Activated gamma-delta T cell treated with Interleukin-2 at 50 U/mL for 16 hours (primary cell): ENCODE measurements at places on chromosomes 11 and 22.

DNA sequence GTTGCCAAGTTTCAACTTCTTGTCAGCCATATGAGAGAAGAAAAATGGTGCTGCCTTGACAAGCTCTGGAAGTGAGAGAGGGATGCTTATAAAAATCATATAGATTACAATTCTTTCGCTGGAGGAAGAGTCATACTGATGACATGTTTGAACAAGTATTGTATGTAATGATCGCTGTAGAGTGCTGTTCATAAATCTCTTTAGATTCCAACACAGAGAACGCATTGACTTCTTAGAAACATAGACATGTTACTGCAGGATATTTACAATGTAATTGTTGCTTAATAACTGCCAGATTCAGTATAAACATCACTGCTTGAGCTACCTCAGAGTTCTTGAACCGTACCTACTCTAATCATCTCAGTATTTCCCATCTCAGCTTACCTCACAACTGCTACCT is 571.6 kb downstream of the LUZP2 start:
- DNase-seq = no peak

DNA sequence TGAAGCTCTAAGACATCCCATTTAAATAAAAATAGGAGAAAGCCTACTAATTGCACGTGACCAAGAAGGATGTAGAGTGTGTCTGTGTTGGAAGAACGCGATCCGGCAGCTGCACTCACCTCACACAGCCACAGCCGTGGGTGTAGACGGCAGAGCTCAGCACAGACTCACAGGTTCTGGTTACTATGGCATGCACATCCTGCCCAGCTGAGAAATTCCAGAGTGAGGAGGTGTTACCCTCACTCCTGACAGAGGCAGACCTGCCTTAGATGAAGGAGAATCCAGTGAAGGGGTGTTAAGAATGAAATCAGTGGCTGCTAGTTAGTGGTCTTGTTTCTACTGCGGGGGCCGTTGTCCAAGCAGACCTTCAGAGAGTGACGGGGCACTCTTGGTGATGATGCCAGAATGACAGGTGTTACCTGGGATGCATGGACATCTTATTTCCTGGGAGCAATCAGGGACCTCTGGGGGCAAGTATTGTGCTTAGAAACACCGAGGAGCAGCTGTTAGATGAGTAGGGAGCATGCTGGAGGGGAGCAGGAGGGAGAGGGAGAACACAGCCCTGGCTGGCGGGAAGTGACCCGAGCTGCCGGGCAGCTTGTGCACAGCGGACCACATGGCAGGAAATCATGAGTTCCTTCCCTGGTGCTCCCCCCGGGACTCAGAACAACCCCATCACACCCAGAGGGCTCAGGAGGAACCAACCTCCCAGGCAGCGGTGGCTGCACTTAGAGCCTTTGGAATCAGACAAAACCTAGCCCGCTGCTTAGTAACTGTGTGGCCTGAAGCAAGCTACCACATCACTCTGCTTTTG is 12.3 kb downstream of the KCNJ5 start:
- DNase-seq = no peak

DNA sequence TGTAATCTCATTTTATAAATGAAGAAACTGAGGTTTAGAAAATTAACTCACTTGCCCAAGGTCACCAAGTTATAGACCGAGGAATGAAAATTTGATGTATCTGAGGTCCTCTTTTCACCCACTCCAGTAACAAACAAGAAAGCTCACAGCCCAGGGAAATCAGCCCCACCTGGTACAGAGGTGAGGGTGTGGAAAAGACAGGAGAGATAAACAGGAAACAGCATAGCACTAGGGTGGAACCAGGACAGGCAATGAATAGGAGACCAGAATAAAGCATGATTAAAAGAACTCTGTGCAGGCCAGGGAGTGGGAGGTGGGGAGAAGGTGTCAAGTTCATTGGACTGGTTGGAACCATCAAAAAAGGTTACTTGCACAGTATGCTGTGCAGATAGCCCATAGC is 46.2 kb upstream of the SMCO4 start:
- no peak for DNase-seq

DNA sequence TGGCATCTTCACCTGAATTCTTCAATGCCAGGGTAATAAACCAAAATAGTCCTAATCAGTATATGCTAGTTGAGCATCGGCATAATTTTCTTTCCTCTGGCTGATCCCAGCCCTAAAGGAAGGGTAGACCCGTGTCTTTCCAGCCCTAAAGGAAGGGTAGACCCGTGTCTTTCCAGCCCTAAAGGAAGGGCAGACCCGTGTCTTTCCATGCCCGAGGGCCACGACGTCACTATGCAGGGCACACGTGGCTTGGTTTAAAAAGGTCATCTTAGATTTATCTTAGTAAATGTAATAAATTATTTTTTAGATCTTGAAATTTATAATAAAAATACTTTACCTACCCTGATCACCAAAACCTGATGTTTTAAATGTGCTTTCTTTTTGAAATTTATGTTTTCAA is 45.5 kb downstream of the BID start:
- no peak for DNase-seq

- no peak for DNase-seq
These were observed 7.9 kb downstream of the RGL4 start for GRCh38 chr22:23698673-23699235.

DNA sequence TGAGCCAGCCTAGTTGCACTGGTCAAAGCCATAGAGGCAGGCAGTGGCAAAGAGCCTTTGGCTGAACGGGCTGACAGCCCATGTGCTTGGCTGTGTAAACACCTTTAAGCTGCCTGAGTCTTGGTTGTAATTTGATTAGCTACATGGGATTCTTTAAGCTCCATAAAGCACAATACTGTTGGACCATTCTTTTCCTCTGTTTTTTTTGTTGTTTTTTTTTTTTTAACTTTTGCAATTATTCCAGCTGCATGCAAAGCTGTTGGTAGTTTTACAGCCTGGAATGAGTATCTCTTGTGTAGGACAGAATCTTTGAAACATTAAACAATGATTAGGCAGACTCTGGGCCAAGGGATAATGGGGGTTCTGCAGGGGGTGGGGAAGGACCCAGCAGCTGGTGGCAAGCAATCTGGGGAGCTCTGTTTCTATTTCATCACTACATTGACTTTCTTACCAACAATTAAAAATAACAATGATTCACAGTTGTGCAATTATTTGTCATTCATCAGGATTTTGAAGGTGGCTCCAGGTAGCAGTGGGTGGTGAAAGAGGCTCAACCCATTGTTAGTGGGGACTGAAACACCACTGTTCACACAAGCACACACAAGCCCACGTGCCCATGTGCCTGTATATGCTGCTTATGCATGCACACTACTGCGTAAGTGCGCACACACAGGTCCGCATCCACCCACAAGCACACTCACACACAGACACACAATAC is 69.5 kb upstream of the CSNK2A3 start:
- no peak for DNase-seq

DNA sequence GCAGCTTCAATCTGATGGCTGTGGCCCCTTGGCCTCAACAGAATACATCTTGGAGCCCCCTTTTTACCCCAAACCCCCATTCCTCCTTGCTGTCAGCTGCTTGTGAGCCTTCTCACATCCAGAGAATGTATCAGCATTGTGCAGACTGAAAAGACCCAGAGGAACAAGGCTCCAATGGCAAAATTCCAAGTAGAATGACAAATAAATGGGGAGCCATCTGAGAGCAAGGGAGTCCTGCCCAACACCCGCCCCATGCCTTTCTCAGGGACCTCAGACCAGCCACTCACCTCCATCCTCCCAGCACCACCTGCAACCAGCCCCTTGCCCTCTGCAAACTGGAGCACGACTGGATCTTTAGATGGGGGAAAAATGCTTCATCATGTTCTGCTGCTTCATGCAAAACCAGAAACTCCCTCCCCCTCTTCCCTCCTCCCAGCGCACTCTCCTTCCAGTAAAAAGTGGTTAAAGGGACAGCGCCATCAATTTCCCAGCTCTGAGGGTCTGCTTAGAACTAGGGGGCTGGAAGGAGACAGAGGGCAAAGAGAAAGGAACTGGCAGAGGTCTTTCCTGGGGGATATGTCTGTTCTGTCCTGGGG is 2.2 kb upstream of the NEFH start:
- DNase-seq = no peak

DNA sequence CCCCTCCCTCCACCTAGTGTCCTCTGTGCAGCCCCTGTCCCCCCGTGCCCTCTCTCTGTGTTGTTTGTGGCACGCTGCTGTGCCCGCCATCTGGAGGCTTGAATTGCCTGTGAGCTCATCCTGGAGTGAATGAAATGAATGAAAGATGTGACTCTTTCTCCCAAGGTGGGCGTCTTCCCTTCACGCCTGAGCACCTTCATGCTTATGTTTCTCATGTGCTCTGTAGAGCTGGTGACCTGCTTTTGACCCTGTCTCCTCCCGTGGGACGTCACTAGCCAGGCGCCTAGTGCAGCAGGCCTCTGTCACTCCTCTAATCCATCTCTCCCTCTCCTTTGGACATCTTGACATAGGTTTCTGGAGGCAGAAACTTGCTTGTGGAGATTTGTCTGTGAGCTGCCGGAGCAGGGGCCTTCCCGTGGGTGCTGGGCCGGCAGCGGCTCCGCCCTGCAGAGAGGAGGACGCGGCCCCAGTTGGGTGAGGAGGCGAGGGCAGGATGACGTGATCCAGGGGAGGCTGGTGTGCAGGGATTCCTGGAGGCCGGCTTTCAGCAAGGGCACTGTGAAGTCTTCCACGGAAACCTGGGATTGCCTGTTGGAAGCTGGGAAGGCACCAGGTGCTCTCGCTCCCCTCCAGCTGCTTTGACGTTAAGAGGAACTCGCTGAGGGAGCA is 40.6 kb downstream of the MUC6 start:
- DNase-seq = no peak

GRCh38 chr11:61912530-61912898 is 4.9 kb downstream of the RAB3IL1 start:
- DNase-seq = no peak

DNA sequence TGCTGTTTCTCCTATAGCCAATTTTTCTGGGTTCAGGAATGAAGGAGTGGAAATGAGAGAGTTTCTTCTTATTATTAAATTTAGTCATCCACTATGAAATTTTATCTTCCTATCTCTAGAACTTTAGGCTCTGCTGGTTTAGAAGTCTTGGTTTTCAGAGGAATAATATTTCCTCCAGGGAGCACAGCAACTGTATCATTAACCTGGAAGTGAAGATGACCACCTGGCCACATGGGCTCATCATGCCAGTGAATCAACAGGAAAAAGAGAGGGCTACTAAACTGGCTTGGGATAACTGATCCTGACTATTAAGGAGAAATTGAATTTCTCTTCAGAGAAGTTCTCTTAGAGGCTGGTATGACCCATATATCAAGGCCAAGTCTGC is 44.4 kb downstream of the ADM start:
- DNase-seq = no peak

DNA sequence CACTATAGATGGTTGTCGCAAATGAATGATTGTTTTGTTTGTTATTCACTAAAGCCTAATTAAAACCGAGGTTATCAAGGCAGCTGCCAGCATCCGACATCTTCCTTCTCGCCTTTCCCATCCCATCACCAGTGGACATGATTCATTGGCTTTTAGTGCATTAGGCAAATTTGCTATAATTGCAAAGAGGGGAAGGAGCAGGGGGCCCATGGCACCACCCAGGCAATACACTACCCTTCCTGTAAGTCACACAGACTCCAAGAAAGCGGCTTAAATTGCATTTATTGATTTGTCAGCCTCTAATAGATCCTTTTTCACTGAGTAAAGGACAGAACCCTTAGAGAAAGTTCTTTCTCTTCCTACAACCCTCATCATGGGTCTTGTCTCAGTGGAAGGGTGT is 169.2 kb upstream of the NCAM1 start:
- no peak for DNase-seq

- DNase-seq = no peak
These were observed 14.9 kb upstream of the FXYD2 start for GRCh38 chr11:117839380-117839881.

GRCh38 chr11:41999066-41999465 is 539.6 kb upstream of the LRRC4C start:
- DNase-seq = no peak

DNA sequence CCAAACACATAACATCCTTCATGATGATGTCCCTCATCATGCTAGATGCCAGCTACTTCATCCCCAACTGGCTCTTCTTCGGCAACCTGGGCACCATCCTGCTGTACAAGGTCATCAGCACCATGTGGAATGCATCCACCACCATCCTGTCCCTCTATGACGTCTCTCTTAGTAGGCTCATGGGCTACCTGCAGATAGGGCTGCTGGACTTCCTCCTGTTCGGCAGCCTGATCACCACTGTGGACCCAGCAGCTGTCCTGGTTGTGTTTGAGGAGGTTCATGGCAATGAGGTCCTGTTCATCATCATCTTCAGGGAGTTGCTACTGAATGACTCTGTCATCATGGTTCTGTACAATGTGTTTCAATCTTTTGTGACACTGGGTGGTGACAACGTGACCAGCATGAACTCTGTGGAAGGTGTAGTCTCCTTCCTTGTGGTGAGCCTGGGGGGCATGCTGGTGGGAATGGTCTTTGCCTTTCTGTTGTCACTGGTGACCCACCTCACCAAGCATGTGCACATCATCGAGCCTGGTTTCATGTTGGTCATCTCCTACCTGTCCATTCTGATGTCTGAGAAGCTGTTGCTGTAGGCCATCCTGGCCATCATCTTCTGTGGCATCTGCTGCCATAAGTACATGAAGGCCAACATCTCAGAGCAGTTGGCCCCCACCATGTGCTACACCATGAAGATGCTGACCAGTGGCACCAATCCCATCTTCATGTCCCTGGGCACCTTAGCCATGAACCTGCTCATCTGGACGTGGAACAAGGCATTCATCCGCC is 120.7 kb upstream of the SERPIND1 start:
- no peak for DNase-seq

DNA sequence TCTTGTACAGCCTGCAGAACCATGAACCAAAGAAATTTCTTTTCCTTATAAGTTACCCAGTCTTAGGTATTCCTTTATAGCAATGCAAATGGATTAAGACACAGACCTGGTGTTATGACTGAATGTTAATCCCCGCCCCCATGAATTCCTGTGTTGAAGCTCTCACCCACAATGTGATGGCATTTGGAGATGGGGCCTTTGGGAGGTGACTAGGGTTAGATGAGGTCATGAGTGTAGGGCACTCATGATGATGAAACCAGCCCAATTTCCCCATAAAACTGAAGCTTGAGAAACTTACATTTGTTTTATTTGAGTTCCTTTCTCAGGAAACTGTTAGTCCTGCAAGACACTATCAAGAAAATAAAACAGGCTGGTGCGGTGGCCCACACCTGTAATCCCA is 115.8 kb upstream of the THY1 start:
- DNase-seq = no peak

GRCh38 chr11:2742611-2743426 is 43.0 kb upstream of the KCNQ1OT1 start:
- DNase-seq = no peak
